Neural progenitor cell (in vitro differentiated cells): ENCODE measurements at places on chromosomes 2 and 18. TPM values are rescaled to one million over a fixed set of nuclear protein-coding genes. Genes with fewer than 3 reads are reported as not detected.

Gene MATN3
- 0.45 and 1.7 TPM in 2 replicates for total RNA-seq

Gene KLHL41
- total RNA-seq: 0.06 and 0.31 TPM in 2 replicates

Gene DSG4
- not detected in 2 replicates for total RNA-seq

Gene GPR39
- total RNA-seq: 0.28 and 1.4 TPM in 2 replicates

DNA sequence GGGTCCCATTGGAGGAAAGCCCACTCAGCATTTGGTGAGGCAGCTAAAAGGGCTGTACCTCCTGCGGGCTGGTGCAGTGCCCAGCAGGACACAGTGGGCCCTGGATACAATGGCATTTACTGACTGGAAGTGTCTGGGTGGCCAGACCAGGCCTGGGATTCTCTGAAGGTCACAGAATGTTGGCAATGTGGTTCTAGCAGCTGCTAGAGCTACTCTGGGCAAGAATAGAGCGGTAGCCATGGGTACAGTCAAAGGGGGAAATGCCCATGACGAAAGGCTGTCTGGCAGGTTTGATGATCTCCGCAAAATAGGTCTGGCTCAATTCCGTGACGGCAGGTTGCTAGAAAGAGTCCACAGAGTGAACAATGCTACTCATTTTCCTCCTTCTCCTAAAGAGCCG, 241.8 kb downstream of the AFF3 start:
- H3K4me1 ChIP-seq: no peaks in the 10 kb centered on the region
- H3K4me3 ChIP-seq: no peak overlapping the region
- DNase-seq: no peak
- H3K36me3 ChIP-seq: no peaks in the 10 kb centered on the region
- H3K27ac ChIP-seq: no peak overlapping the region
- H3K27me3 ChIP-seq: no peaks in the 10 kb centered on the region
